ENCODE measurements at places on chromosomes 6 and 20.

DNA sequence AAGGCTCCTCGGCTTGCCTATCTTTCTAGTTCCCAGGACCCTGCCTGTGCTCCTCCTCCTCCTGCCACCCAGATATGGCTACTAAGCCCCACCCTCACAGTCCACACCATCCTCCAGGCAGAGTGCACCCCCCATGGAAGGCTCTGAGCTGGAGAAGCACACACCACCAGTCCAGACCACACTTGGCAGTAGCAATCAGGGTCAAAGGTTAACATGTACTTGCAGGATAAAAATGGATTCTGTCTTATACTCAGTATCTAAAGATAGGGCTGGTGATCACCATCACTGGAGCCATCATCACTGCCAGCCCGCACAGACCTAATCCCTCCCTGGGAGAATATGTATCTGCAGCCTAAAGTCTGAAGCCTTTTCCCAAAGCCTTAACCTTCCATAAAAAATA lies 83.4 kb downstream of the PRKN start:
- no peak for DNase-seq

- DNase-seq = no peak
Observed at GRCh38 chr6:46333481-46333880, 157.8 kb downstream of the RCAN2 start.

GRCh38 chr6:5521322-5521721 lies 260.0 kb downstream of the FARS2 start:
- DNase-seq = no peak

GRCh38 chr6:131635384-131636340 lies 1.4 kb upstream of the ENPP3 start:
- DNase-seq = no peak

DNA sequence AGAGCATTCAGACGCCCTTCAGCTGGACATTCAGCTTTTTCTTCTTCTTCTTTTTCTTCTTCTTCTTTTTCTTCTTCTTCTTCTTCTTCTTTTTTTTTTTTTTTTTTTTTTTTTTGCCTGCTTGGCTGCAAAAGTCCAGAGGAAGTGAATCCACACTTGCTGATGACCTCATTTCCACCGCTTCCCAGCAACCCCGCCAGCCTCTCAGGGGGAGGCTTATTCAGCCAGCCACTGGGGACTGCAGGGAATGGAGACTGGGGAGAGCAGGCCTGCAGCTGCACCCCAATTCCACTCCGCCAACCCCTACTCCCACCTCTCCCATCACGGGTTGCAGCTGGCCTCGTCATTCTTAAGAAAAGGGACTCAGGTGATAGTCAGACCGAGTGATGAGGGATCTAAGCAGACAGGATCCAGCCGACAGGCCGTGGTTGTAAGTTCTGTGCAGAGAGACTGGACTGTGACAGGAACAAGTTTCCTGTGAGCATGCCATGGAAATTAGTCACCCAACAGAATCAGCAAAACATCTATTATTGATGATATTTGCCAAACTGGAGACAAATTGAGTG lies 59.0 kb upstream of the QKI start:
- no peak for DNase-seq

- DNase-seq = no peak
Observed at GRCh38 chr6:158772851-158773371, 46.3 kb downstream of the EZR start.
